ENCODE measurements at places on chromosomes 12 and 14.

- no peak for DNase-seq
Observed at GRCh38 chr12:28222081-28222700, 31.9 kb downstream of the CCDC91 start.

DNA sequence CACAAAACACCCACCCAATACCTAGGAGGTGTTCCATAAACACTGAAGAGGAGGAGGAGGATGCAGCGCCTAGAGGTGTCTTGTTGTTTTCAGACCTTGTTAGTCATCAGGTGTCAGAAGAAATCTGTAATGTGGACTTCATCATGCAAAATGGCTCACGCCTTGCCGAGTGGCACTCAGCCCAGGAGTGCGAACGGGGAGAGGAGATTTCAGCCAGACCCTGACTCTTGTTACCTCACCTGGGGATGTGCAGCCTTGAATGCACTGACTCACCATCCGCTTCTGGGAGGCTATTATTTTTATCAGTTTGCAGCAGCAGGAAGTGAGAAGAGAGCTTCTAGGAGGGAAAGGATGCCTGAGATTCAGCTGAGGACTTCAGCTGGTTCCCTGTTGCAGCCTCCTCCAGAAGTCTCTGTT, 48.2 kb upstream of the PLXNC1 start:
- no peak for DNase-seq

DNA sequence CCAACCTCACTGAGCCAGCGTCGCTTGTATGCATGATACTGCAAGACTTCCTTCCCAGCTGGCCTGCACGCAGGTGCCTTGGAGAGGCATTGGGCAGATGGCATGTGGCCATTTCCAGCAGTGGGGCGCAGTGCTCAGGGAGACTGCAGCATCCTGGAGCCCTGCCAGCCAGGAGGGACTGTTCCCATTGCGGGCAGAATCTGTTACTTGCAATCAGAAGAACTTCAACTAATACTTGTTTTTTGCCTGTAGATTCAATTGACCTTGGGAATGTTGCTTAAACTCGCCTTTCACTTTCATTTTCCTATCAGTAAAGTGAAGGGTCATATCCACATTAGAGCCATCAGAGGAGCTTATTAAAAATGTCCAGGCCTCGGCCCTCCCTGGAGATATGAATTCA, 29.8 kb downstream of the ANKRD9 start:
- DNase-seq: no peak

DNA sequence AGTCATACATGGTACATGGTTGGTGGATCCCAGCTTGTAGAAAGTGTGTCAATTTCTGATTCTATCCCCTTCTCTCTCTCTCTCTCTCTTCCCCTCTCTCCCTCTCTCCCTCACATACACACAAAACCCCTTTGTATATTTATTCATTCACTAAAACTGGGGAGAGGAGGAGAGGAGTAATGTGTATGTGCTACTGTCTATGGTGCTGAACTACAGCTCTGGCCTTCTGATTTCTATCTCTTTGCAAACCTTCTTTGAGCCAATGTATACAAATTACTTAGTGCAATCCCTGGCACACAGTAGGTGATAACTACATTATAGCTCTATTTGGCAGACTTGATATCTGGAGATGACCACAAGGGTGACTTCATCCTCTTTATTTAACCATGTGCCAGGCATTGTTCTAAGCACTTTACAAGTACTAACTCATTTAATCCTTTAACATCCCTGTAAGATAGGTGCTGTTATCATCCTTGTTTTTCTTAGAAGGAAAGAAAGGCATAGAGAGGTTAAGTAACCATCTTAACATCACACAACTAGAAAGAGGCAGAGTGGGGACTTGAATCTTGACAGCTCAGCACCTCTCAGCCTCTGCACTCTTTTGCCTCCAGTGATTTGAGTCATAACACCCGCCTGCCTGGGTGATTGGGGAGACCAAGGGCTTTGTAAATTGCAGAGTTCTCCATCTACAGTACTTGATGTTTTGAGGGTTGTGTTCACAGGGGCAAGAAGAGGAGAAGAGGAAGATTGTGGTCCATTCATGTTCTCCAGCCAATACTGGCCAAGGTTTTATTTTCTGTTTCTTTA, 21.3 kb downstream of the RPH3A start:
- no peak for DNase-seq

- DNase-seq: no peak
Observed at GRCh38 chr12:101086490-101087135, 123.4 kb downstream of the SLC5A8 start.

GRCh38 chr12:18935371-18935965, 194.1 kb upstream of the PLEKHA5 start:
- no peak for DNase-seq

DNA sequence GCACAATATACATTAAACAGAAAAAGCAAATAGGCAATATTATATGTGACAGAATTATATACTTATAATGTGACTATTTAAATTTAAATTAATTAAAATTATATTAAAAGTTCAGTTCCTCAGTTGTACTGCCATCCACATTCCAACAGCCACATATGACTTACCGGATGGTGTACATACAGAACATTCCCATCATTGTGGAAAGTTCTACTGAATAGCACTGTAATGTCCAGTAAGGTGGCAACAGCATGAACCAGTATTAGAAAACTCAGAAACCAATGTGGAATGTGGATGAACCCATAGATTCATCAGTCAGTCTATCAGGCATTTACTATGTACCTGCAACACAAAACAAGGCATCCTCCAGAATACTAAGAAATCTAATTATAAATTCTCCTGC, 12.4 kb downstream of the ATG14 start:
- DNase-seq: no peak

- no peak for DNase-seq
Observed at GRCh38 chr12:62787023-62787422, 147.9 kb downstream of the PPM1H start.

GRCh38 chr12:77696183-77696582, 134.5 kb upstream of the NAV3 start:
- DNase-seq: no peak

DNA sequence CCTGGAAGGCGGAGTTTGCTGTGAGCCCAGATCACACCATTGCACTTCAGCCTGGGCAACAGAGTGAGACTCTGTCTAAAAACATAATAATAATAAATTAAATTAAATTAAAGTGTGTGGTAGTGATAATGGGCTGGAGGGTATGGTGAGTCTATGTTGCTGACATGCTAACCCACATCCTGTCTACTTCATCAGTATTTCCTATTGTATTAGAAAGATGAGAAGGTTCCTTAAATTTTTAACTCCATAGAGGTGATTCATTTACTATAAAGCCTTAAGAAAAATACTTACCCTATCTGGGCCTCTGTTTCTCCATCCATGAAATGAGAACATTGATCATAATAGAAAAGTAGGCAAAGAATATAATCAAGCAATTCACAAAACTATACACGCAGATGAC, 280.5 kb downstream of the FBXL14 start:
- no peak for DNase-seq

- DNase-seq: no peak
Observed at GRCh38 chr14:64637735-64638473, 66.3 kb upstream of the PLEKHG3 start.

GRCh38 chr14:36834293-36834692, 172.6 kb downstream of the PAX9 start:
- DNase-seq: no peak

- peak; percentile 87 for DNase-seq
Observed at GRCh38 chr14:57865403-57866198, at the start of gene SLC35F4. Gene SLC35F4 (minus strand): TSS chr14:57866092.

DNA sequence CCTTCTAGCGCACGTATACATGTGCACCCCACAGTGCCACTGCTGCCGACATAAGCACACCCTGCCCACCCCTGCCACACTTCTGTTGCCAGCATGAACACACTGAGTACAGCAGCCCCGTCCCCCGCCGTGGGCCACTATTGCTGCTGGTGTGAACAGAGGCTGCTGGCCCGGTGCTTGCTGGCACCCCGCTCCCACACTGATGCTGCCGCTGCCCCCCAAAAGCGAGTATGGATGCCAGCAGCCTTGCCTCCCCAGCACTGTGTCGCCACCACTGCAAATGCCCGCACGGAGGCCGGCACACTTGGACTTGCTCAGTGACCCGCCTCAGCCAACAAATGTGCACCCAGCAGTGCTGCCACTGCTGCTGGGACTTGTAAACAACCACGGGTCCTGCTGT, 872.4 kb upstream of the ATXN7L3B start:
- DNase-seq: no peak

GRCh38 chr12:65276916-65277530, 1.5 kb upstream of the MSRB3 start:
- DNase-seq: no peak

DNA sequence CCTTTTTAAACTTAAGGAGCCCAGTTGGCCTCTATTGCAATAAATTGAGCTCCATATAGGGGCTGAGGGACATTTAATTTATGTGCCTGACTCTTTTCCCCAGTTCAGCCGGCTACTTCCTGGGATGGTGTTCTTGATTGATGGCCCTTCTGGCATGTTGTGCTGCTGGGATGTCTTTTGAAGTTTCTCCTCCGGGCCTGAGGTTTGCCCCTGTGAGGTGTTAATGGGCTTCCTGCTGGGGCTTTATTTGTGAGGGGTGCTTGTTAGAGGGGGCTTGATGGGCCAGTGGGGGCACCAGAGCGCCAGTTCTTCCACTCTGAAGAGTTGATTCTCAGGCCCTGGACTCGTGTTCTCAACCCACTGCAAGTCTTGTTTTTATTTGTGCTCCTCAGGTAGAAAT, 69.6 kb downstream of the CHST11 start:
- DNase-seq: no peak

DNA sequence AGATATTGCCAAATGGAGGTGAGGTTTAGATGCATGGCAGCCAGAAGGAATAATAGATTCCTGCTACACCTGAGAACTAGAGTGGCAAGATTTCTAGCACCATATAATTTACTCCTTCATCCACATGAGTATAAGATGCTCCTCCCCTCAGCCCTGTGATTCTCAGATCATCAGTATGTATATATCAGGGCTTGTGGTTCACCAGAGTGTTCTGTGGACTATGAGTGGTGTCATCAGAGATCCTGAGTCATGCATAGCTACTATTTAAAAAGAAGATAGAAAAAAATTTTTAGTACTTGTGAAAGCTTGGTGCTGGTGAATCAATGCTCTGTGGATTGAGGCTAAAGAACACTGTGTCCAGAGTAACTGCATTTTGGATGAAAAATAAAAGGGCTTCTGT, 285.9 kb downstream of the BMP4 start:
- DNase-seq: no peak

- no peak for DNase-seq
Observed at GRCh38 chr12:66599816-66600215, 79.1 kb downstream of the GRIP1 start.

DNA sequence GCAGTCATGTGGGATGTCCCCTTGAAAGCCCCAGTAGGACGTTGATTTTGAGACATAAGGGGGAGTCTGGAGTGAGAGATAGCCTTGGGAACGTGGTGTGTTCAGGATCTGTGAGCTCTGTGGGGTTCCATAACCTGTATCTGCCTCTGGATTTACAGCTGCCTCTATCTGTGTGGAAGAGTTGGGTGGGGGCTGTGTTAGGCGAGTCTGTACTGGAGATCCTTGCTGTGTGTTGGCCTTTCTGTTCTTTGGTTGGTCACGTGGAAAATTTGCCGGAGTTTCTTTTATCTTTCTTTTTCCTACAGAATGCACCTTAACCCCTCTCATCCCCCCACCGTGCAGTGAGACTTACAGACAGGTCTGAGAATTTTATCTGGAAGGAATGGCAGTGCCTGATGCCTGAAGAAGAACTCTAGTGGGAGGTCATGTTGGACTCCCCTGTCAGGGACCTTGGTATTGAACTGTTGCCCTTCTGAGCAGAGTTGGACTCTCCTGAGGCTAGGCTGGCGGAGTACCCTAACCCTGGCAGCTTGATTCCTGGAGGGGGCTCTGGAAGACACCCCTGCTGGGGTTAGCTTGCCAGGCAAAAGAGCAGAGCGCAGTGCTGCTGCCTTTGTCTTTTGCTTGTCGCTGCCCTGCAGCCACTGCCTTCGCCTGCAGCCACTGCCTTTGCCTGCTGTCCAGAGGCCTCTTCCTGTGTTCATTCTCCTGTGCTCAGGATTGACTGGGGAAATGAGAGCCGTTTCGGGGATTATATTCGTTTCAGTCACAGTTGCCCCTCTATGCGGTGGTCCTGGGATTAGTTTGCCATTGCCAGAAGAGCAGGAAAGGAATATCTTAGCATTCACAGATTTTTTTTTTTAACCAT, 34.1 kb downstream of the ZNF664 start:
- DNase-seq: no peak

GRCh38 chr12:6852651-6853354, 853 bp downstream of the USP5 start:
- peak; percentile 80 for DNase-seq

DNA sequence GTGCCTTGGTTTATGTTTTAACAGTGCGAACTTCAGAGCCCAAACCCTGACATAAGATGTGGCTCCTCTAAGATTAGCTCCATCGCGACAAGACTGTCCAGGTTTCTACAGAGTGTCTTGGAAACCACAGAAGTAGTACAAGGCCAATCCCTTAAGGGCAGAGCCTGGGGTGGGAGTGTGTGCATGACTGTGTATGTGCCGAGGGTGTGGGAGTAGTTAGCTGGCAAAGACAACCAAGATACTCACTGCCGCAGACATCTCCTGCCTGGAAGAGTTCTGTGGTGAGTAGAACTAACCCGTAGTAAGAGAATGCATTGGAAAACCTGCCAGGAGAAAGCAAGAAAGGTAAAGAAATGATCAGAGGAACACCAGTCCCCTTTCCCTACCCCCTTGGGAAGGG, 54.1 kb downstream of the DAO start:
- no peak for DNase-seq

DNA sequence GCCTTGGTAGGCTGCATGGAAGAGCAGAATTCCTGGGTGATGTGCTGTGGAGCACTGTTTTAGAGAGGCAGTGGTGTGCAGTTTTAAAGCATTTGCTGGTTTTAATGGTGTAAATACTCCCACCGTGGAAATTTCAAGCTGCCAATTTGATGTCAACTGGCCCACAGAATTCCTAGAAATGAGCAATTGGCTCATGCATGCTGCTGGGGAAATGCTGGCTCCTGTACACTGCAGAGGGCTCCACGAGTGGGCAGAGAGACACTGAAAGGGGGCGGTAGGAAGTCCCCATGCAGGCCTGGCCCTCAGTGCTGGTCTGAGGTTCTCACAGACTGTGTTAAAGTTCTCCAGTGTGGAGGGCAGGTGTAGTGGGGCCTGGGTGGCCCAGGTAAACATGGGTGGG, 99.4 kb upstream of the NTF3 start:
- DNase-seq: no peak

DNA sequence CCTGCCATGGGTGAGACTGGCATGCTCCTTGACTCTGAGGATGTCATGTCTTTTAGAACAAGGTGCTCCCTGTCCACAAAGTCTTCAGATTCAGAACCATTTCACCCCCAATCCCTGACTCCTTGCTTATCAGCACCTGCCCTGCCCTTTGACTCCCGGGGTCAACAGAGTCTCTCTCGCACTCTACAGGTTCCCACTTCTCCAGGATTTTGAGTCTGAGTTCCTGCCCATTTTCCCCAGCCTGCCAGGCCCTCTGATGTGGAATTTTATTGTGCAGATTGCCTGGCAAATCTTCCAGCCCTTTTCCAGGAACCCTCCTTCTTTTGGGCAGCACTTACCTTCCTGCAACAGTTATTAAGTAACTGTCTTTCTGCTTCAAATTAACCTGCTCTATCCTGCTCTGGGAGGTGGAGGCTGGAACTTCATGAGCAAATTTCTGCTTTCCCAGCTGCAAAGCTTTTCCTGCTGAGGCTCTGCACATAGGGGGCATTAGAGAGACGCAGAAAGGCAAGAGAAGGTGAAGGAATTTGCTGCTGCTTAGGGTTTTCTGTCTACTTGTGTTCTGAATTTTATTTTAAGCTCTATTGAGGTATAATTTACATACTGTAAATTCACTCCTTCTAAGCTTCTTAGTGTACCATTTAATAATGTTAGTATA, 259.1 kb downstream of the PCNX1 start:
- peak; percentile 84 for DNase-seq

- no peak for DNase-seq
Observed at GRCh38 chr12:104767261-104767660, 190.8 kb downstream of the SLC41A2 start.
